Effector memory CD4-positive, alpha-beta T cell (primary cell): ENCODE measurements at places on chromosomes 7 and 10.
A peak's percentile ranks its signal among the peaks of the same experiment; 100 is the strongest.

DNA sequence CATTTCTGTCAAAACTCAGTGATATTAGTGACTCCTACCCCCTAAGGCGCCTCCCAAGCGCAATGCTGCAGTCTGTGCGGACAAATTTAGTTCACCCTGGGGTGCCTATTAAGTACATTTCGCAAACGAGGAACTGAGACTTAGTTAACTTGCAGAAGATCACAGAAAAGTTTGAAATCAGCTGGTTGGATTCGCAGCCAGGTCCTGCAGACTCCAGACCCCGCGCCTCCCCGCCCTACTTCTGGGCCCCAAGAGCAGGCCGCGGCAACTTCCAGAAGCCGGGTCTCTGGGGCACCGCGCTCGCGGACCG, 588 bp downstream of the CYREN start:
- DNase-seq: no peak
- H3K36me3 ChIP-seq: peaks cover 17% of the 10 kb centered on the region
- H3K27me3 ChIP-seq: no peaks in the 10 kb centered on the region
- peak overlapping the region; percentile 75 for H3K4me3 ChIP-seq
- H3K4me1 ChIP-seq: peaks cover 13% of the 10 kb centered on the region

DNA sequence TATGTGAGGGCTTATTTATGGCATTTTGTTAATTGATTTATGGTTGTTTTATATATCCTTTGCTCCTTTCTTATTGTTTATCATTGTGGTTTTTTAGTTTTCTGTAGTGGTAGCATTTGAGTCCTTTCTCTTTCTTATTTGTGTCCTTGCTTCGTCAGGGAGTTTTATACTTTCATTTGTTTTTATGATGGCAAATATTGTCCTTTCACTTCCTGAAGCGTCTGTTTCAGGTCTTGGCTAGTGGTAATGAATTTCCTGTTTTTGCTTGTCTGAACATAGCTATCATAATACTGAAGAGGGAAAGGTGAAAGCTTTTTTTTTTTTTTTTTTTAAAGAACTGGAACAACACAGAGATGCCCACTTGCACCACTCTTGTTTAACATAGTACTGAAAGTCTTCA, 228.2 kb downstream of the ATRNL1 start:
- no peak for DNase-seq
- no peak overlapping the region for H3K4me3 ChIP-seq
- no peak overlapping the region for H3K27ac ChIP-seq
- H3K27me3 ChIP-seq: no peaks in the 10 kb centered on the region

DNA sequence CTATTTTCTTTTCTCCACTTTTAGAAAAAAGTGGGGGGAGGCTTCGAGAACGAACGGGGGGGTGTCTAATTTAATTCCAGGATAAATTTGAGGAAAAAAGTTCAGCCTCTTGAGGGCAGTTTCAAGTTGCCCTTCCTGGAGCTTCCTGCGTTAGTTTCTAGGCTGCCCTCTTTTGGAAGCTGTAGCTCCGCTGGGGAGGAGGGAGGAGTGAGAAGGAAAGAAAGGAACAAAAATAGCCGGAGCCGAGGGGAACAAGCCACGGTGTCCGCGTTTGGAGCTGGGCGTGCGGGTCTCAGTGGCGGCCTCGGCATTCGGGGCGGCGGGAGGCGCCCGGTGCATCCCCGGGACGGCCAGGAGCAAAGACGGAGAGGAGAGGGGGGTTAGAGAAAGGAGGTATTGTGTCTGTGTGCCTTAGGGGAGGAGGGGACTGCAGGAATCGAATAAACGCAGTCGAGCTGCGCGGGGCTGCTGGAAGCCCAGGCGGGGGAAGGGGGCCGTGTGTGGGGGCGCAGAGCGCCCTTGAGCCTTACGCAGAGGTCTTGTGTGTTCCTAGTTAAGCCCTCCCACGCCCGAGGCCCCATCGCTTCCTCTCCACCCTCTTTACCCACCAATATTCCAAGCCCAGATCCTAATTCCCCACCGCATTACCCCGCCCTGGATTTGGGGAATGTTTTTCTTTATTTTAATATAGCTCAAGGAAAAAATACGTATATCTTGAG, 2.0 kb upstream of the TNRC18 start:
- peaks cover 94% of the 10 kb centered on the region for H3K27me3 ChIP-seq
- H3K4me1 ChIP-seq: peaks cover 83% of the 10 kb centered on the region
- no peak for DNase-seq
- H3K36me3 ChIP-seq: no peaks in the 10 kb centered on the region
- no peak overlapping the region for H3K4me3 ChIP-seq

DNA sequence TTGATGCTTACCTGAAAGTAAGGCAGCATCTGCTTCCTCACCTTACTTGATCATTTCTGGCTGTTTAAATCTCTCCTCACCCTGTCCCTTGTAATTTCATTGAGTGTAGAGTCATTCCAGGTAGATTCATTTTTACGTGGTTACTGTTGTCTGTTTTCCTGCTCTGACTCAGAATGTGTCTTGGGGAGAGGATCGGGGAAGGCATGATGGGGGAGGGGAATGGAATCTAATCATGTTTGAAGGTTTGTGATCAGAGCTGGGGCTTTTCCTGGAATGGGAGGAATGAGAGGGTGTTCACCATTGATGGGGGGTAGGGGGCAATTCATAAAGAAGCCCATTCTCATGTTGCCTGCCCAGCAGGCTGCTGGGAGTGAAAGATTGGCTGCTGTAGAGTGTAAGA, 18.7 kb downstream of the SEC24C start:
- H3K27me3 ChIP-seq: no peaks in the 10 kb centered on the region
- H3K4me1 ChIP-seq: peaks cover 15% of the 10 kb centered on the region
- H3K4me3 ChIP-seq: no peak overlapping the region
- peaks cover 82% of the 10 kb centered on the region for H3K36me3 ChIP-seq

DNA sequence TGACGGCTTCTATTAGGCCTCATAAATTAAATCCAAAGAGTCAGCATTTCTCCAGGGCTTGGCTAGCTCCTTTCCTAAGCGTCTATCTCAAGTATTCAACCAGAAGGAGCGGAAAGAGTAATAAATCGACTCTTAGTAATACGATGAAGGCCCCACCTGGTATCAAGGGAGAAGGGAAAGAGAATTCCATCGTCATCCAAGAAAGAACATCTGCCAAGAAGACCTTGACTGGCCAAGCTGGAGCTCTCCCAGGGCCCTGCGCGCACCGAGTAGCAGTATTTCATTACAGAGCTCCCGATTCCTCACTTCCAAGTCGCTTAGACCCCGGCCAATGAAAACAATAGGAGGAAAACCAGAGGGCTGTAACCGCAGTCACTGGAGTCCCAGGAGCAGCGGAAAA, 178.0 kb upstream of the FRMD4A start:
- H3K27me3 ChIP-seq: no peaks in the 10 kb centered on the region
- H3K27ac ChIP-seq: peak overlapping the region; percentile 72
- no peak overlapping the region for H3K4me3 ChIP-seq

DNA sequence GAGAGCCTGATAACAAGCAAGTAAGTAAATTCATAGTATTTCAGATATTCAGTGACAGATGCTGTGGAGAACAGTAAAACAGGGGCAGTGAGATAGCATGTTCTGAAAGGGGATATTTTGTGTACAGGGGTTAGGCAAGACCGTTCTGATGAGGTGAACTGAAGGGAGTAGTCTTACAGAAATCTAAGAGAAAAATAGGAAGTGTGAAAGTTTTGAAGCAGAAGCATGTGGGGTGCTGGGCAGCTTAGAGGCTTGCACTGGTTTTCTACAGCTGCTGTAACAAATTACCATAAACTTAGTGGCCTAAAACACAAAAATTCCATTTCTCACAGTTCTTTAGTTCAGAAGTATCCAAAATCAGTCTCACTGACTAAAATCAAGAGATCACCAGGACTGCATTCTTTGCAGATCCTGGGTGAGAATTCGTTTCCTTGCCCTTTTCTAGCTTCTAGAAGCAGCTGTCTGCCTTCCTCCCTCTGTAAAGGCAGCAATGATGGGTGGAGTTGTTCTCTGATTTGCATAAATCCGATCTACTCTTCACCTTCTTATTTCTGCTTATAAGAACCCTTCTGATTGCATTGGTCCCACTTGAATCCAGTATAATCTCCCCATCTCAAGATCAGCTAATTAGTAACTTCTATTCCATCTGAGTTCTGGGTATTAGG, 7.5 kb upstream of the KLF14 start:
- no peak for DNase-seq
- no peak overlapping the region for H3K27ac ChIP-seq
- no peak overlapping the region for H3K4me3 ChIP-seq
- no peaks in the 10 kb centered on the region for H3K36me3 ChIP-seq

DNA sequence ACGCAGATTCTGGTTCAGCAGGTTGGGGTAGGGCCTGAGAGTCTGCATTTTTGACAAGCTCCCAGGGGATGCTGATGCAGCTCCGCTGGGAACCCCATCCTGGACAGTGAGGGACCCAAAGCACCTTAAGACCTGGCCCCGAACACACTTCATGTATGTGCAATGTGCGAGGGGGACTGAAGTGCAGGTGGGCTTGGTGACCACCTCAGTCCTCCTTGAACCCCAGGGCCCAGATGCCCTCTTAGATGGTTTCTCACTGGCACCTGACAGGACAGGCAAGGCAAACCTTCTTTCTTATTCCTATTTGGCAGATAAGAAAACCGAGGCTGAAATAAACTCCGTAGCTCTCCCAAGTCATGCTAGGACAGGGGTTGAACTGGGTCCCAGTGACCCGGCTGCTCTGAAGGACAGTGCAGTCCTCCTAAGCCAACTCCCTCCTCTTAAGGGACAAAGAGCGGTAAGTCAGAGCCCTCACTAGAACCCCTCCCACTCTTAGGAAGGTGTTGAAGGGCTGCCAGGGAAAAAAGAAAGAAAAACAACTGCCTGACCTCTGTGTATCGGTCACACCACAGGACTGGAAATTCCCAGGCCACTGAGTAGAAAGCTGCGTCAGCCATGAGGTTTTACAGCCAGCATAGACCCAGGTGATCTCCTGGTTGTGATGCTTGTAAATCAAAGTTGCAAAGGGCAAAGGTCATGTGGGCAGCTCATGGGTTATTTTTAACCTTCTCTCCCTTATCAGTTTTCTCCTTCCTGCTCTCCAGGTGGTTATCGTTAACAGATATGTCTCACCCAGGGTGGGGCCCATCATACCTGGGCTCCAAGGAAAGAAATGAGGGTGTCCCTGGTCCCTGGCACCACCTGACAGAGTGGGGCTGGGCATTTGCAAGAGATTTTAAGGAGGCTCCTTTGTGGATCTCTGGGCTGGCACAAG, 90.9 kb upstream of the SMNDC1 start:
- H3K27me3 ChIP-seq: no peaks in the 10 kb centered on the region
- peak; percentile 19 for DNase-seq
- H3K36me3 ChIP-seq: no peaks in the 10 kb centered on the region
- H3K4me3 ChIP-seq: no peak overlapping the region
- no peak overlapping the region for H3K27ac ChIP-seq
- no peaks in the 10 kb centered on the region for H3K4me1 ChIP-seq

DNA sequence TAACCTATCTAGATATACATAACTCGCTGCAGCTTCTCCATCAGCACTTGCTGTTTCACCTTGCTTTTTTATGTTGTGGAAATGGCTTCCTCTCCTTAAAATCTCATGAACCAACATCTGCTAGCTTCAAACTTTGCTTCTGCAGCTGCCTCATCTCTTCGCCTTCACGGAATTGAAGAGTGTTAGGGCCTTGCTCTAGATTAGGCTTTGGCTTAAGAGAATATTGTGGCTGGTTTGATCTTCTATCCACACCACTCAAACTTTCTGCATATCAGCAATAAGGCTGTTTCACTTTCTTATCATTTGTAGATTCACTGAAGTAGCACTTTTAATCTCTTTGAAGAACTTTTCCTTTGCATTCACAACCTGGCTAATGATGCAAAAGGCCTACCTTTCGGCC, 49.2 kb upstream of the AGR3 start:
- no peaks in the 10 kb centered on the region for H3K36me3 ChIP-seq
- no peak for DNase-seq
- H3K4me3 ChIP-seq: no peak overlapping the region
- H3K27ac ChIP-seq: no peak overlapping the region
- H3K27me3 ChIP-seq: no peaks in the 10 kb centered on the region
